ENCODE measurements at places on chromosomes 16 and 17. TPM values are rescaled to one million over a fixed set of nuclear protein-coding genes. Genes with fewer than 3 reads are reported as not detected.
A peak's percentile ranks its signal among the peaks of the same experiment; 100 is the strongest.

Gene ZNF646
- 21.8 TPM for total RNA-seq

GRCh38 chr16:84144209-84144858, 643 bp downstream of the HSDL1 start:
- no peaks in the 10 kb centered on the region for H3K27me3 ChIP-seq
- H3K4me3 ChIP-seq: peak overlapping the region; percentile 97
- H3K36me3 ChIP-seq: peaks cover 5% of the 10 kb centered on the region
- peak; percentile 71 for DNase-seq
- H3K4me1 ChIP-seq: peaks cover 25% of the 10 kb centered on the region

GRCh38 chr17:82491533-82491932, 28.0 kb upstream of the FOXK2 start:
- no peak for DNase-seq
- peaks cover 13% of the 10 kb centered on the region for H3K4me1 ChIP-seq
- H3K27me3 ChIP-seq: peaks cover 10% of the 10 kb centered on the region
- H3K27ac ChIP-seq: no peak overlapping the region

DNA sequence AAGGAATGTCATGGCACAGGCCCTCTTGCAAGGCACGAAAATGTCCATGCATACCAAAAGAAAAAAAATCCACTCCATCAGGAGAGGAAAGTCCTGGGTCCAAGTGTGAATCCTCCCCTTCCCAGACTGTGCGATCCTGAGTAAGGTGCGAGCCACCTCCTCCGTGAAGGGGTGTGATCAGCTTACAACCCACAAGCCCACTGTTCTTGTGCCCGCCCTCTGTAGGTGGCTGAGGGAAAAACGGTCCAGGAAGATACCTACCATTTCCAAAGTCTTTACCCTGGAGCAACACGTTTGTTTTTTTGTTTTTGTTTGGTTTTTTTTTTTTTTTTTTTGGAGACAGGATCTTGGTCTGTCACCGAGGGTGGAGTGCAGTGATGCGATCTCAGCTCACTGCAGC, 116.5 kb downstream of the ZNF423 start:
- H3K4me1 ChIP-seq: no peaks in the 10 kb centered on the region
- DNase-seq: no peak
- H3K27me3 ChIP-seq: no peaks in the 10 kb centered on the region
- no peak overlapping the region for H3K27ac ChIP-seq
- no peak overlapping the region for H3K4me3 ChIP-seq
